ENCODE measurements at places on chromosomes 13 and 19.

DNA sequence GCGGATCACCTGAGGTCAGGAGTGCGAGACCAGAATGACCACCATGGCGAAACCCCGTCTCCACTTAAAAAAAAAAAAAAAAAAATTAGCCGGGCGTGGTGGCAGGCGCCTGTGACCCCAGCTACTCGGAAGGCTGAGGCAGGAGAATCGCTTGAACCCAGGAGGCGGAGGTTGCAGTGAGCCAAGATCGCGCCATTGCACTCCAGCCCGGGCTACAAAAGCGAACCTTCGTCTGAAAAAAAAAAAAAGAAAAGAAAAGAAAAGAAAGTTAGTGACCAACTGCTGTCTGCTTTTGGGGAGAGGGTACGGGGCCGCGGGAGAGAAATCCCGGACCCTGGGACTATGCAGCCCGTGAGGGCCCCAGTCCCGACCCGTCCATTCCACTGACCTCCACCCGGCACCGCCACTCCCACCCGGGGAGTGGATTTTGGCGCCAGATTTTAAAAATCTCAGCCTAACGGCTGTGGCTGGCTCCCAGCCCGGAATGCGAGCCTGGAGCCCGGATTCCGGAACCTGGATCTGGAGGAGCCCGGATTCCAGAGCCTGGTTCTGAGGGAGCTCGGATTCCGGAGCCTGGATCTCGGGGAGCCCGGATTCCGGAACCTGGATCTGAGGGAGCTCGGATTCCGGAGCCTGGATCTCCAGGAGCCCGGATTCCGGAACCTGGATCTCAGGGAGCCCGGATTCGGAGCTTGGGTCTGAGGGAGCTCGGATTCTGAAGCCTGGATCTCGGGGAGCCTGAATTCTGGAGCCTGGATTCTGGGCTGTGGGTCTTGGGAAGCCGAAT, 6.1 kb upstream of the LMNB2 start:
- DNase-seq = no peak

DNA sequence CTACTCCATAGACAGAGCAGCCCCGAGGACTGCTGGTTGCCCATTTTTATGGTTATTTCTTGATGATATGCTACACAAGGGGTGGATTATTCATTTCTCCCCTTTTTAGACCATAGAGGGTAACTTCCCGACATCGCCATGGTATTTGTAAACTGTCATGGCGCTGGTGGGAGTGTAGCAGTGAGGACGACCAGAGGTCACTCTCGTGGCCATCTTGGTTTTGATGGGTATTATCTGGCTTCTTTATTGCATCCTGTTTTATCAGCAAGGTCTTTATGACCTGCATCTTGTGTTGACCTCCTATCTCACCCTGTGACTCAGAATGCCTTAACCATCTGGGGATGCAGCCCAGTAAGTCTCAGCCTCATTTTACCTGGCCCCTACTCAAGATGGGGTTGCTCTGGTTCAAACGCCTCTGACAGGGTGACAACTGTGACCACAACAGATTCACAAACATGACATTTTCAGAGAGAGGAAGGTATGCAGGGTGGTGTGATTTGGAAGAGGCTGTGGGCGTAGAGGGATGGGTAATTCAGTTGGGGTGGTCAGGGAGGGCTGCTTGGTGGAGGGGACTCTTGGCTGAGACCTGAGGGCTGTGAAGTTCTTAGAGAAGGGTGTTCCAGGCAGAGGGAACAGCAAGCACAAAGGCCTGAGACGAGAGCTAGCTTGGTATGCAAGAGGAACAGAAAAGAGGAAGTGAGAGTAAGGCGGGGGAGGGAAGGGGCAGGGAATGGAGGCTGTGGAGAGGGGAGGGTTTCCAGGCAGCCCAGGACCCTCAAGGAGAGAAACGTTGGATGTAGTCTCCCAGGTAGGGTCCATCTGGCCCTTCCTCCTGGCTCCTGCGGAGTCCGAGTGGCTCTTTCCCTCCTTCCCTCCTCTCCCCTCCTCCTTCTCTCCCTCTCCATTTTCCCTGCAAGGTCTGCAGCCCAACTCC, 23.5 kb downstream of the FAM187B start:
- DNase-seq = no peak

DNA sequence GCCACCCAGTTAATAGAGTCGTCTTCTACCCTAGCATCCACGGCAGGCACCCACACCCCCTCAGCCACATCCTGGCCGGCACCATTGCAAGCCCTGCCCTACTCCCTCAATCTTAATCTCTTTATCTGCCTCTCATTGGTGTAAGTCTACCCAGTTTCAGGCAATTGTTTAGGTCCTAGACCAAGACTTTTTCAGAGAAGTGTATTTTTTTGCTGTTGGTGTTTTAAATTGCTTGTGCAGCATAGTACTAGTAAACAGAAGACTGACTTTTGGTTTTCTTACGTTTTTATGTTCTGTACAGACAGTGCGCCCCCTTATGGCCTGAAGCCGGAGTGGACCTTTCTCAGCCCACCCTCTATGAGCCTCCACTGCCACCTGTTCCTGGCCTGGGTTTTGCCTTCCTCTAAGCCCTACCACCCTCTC, 2.3 kb upstream of the LCP1 start:
- peak; percentile 82 for DNase-seq

GRCh38 chr13:75369981-75370380, 112.0 kb downstream of the TBC1D4 start:
- no peak for DNase-seq

- no peak for DNase-seq
Observed at GRCh38 chr19:35261356-35262100, 7.2 kb upstream of the USF2 start.

GRCh38 chr19:18780631-18781030, 10.5 kb downstream of the COMP start:
- DNase-seq = no peak

DNA sequence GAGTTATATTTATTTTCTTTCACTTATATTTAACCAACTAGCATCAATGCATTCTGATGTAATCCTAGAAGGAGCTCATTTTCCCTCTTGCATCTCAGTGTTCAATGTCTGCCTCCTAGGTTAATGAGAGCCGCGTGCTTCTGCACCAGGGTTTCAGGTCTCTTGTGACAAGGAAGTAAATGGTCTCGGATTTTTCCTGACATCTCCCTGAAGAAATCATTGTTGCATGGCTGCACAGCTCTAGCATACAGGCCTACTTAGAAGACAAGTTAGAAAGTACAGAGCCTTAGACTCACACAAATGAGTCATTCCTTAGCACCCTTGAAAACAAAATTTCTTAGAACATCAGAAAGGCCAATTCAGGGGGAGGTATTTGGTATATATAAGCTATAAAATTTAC, 57.2 kb upstream of the KLF12 start:
- DNase-seq = no peak

DNA sequence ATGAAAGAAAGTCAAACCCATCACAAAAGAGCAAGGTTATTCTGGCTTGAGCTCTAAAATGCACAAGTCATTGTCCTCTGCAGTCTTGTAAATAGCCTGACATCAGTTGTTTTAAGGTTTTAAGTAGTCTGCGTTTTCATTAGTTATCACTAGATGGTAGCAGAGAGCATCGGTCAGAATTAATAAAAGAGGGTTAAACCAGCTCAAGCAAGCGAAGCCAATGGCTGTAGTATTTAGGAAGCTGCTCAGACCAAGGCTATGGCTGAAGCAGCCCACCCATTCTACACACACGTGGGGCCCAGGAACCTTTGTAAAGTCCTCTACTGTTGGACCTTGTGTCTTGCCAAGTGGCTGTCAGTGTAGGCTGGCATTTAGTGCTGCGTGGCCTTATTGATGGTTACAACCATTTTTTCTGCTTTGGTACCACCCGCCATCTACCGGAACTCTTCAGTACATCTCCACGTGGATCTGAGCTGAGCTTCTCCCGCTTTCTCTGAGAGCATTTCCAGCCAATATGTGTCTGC, 13.3 kb upstream of the ZNF57 start:
- peak; percentile 9 for DNase-seq

DNA sequence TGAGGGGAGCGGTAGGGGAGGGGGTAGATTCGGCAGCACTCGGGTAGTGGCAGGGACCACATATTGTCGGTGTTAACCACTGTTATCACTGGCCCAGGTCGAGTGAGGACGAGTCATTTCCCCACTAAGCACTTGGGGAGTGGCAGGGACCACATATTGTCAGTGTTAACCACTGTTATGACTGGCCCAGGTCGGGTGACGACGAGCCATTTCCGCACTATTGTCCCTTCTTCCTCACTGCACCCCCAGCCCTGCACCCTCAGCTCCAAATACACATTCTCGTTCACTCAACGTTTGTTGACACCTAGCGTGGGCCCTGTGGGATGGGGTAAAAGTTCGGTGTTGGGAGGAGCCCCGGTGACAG, 467 bp upstream of the CLN5 start:
- DNase-seq = peak; percentile 94

GRCh38 chr13:39490136-39490535, 112.9 kb downstream of the LHFPL6 start:
- DNase-seq = no peak

- no peak for DNase-seq
Observed at GRCh38 chr19:13228561-13228960, 78.3 kb downstream of the IER2 start.

- DNase-seq = no peak
Observed at GRCh38 chr13:65063753-65064152, 2166.4 kb downstream of the PCDH9 start.

DNA sequence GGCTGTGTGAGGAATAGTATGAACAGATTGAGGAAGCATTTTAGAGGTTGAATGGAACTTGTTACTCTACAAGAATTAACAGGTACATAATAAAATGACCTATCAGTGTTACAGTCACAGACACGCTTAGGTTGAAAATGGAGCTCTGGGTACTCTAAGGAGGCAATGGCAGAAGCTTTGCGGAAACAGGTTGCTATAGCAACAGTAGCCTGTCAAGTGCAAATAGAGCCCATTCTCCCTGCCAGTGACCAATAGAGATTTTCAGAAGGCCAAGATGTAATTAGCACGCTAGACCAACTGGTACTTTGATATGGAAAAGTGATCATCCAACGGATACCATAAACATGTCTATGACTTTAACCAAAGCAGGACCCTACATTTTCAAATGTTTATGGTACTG, 148.5 kb upstream of the FREM2 start:
- no peak for DNase-seq

GRCh38 chr13:29279356-29280254, 315.9 kb downstream of the SLC7A1 start:
- DNase-seq = no peak

- peak; percentile 81 for DNase-seq
Observed at GRCh38 chr19:13849991-13850909, 26.7 kb upstream of the NANOS3 start.

DNA sequence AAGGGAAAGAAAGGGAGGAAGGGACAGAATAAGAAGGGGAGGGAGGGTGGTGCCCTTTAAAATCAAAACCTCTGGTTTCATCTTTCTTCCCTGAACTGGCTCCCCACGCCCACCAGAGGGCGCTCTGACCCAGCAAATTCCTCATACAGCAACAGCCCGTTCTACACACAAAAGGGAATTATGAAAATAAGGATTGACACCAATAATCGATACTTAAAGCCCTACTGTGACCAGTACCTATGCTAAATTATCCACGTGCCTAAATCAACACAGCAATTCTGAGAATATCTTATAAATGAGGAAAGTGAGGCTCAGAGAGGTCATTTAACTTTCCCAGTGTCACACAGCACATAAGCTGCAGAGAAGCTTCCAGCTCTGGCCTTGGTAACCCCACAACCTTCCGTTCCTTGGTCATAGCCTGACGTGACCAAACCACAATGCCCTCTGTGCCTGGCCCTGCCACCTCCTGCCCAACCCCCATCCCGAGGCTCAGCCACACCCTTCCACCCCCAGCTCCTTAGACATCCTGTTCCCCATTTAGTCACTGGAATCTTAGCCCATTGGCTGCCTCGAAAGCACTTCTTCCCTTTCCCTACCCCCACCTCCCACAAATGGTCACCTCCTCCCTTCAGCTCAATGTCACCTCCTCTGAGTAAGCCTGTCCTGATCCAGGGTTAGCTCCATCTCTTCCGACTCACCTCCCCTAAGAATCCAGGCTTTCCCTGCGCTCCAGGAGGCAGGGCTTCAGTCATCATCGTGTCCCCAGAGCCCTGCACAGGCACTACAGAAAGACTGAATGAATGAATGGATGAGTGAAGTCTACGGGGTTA, 34.2 kb upstream of the PNMA8B start:
- DNase-seq = peak; percentile 63

GRCh38 chr13:99379856-99380801, 72.9 kb upstream of the GPR183 start:
- DNase-seq = no peak

GRCh38 chr19:43636121-43636683, 3.4 kb downstream of the CADM4 start:
- DNase-seq = no peak

- no peak for DNase-seq
Observed at GRCh38 chr13:67754012-67754411, 523.9 kb upstream of the PCDH9 start.

DNA sequence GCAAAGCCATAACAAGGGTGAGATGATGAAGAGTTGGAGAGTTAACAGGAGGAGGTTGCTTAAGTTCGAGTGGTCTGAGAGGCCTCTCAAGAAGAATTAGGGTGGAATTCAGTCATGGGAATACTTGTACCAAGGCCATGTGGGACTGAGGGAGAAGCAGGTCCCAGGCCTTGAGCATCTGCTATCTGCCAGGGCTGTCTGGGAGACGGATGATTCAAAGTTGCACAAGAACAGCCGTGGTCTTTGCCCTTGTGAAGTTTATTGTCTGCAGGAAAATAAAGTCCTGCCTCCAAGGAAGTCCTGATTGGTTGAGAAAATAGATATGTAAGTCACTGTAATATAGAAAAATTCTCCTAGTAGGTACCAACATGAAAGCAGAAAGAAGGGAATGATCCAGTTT, 178.8 kb upstream of the RFC3 start:
- no peak for DNase-seq

- DNase-seq = no peak
Observed at GRCh38 chr19:45781214-45782161, 802 bp downstream of the DMPK start.

DNA sequence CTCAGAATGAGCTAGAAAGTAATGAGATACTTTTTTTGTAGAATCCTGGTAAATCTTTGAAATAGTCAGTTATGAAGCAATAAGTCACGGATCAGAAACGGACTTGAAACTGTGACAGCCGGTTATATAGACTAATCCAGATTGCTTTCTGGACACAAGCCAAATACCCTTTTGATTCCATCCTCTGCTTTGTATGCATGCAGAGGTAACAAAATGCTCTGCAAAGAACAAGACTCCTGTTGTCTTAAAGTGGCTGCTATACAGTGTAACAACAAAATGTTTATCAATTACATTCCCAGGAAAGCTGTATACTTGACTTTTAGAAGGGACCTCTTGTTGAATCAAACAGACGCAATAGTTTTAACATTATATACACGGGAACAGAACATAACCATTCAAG, 66.5 kb upstream of the STARD13 start:
- DNase-seq = no peak
